ENCODE measurements at places on chromosomes 16 and 17. TPM values are rescaled to one million over a fixed set of nuclear protein-coding genes. Genes with fewer than 3 reads are reported as not detected.

SEC14L5 gene
- 0.33 TPM for total RNA-seq

GOSR2 gene
- 28.1 TPM for total RNA-seq

PYY gene
- total RNA-seq, result not detected

DNA sequence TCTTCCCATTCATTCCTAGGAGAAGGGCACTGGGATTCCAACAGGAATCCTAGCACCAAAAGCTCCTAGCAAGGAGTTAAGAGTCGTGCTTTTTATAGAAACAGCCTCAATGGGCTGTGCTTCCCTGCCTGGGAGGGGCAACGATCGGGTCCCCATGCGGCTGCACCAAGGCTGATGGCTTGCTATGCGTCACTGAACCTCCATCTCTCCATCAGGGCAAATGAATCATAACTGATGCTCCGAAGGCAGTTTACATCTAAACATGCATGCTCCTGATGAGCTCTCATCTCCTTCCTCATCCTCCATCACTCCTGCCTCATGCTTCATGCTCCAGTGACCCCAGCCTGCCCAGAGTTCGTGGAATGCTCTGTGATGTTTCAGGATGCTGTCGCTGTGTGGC, 270.5 kb downstream of the FOXL1 start:
- DNase-seq, result no peak

DNA sequence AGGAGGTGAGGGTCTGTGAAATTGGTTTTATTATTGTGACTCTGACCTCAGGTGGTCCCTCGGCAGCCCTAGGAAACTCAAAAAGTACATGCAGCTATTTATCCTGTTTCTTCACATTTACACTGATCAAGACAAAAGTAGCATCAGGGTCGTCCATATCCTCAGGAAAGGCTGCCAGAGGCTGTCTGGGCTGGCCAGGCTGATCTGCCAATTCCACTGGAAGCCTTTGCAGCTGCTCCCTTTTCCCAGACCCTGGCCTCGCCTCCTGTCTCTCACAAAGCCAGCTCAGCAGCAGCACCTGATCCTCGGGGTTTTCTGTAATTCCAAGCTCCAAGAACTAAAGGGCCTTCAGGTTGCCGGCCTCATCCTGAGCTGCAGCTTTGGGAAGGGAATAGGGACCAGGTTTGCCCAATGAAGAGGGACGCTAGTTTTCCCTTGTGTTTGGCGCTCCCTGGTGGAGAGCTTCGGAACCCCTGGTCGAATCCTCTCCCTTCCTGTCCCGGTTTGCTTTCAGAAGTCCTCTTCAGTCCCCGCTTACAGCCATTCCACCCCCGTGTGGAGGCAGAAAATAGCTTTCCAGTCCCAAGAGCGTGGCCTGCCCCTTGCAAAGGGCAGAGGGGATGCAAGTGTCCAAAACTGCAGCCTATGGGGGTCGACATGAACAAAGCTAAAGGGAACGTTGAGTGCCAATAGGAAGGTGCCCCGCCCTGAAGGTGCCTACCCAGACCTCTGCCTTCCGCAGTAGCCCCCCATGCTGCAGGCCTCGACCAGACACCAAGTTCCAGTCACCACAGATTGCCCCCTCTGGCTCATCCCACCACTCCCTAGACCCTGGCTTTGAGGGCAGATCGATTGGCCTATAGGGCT, 13.4 kb downstream of the MFSD6L start:
- peak; percentile 79 for DNase-seq

GRCh38 chr16:11144122-11144521, 111.9 kb downstream of the SOCS1 start:
- DNase-seq, result no peak

GRCh38 chr16:55494994-55495421, 13.9 kb upstream of the LPCAT2 start:
- peak; percentile 37 for DNase-seq

DNA sequence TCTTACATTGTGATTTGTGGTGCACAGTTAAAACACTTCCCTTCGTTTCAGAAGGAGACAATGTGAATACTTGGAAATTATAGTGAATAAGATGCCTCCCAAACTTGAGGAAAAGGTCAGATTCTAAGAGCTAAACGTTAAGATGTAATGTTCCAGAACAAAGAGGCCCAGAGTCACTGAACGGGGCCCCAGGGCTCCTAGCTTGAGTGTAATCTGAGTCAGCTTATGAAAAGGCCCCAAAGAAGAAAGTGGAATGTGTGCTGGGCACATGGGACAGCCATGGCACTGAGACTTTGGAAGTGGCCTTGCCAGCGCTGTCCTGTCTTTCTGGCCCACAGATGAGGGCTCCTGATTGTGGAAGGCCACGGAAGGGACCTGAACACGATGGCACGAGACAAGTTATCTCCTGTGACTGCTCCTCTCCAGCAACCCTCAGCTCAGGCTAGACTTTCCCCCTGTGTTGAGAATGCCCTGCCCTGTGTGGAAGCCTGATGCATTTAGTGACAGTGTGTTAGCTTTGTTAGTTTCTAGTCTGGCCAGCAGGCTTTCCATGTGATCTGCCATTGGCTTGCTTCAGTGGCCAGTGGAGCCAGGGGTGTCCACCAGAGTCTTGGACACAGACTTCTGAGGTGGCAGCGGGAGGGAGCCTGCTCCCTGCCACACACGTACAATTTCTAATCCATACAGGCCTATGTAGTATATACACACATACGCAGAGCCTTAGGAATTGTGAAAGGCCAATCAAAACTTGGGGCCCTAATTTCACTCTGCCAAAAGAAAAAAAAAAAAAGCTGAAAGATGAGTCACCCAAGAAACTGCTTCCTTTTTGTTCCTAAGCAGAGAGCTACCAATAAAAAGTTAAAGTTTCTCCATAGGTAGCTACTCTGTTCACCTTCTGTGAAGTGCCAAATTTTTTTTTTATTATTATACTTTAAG, 13.1 kb downstream of the SPATA33 start:
- no peak for DNase-seq

GRCh38 chr17:27565874-27566670, 64.9 kb upstream of the LGALS9 start:
- DNase-seq, result no peak

- no peak for DNase-seq
Observed at GRCh38 chr16:10003486-10003885, 178.7 kb downstream of the GRIN2A start.

DNA sequence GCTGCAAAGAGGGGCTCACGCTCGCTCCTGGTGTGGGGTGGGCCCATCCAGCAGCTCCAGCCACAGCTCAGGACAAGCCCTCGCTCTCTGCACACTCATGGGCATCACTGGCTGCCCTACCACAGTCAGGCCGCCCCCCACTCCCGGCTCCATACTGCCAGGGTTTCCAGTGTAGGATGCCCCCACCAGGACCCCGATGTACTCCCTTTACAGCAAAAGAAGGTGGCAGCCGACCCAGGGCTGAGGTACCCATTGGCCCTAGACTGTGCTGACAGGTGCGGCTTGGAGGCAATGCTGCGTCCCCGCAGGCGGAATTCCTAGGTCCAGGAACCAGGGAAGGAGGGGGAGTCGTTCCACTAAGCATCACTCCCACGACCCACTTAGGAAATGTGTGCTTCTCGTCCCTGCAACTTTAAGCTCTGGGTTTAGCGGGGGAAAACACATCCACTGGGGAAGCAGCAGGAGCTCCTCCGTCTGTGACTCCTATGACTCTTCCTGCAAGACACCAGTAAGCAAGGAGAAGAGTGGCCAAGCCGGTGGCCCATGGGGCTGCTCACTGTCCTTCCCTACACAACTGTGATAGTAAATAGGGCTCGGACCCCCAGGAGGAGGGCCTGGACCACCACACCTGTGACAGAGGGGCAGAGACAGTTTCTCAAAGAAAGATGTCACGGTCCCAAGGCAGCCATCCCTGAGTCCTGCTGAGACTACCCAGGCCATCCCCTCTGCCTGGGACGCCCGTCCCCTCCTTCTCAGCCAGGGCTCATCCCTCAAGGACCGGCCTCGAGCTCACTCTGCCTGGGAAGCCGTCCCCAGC, 13.1 kb downstream of the CORO7 start:
- DNase-seq, result no peak

- no peak for DNase-seq
Observed at GRCh38 chr17:66492561-66493005, 190.2 kb downstream of the PRKCA start.

GRCh38 chr17:67836205-67836987, 11.1 kb downstream of the BPTF start:
- DNase-seq, result no peak

Data from left lobe of liver (tissue), 2 donors.